ENCODE measurements at places on chromosomes 7 and 10. TPM values are rescaled to one million over a fixed set of nuclear protein-coding genes. Genes with fewer than 3 reads are reported as not detected.

GRCh38 chr10:95601116-95601719 is 40.0 kb upstream of the SORBS1 start:
- peak; percentile 84 for DNase-seq

CPED1 gene
- total RNA-seq = 51.0 TPM

- DNase-seq = no peak
Measured at GRCh38 chr7:29319719-29320521, 125.3 kb downstream of the CHN2 start.

GRCh38 chr7:106045586-106045985 is 66.5 kb downstream of the SYPL1 start:
- no peak for DNase-seq

- no peak for DNase-seq
Measured at GRCh38 chr7:110051372-110051771, 1039.6 kb upstream of the LRRN3 start.

- DNase-seq = no peak
Measured at GRCh38 chr10:22679608-22680007, 34.8 kb downstream of the PIP4K2A start.

DNA sequence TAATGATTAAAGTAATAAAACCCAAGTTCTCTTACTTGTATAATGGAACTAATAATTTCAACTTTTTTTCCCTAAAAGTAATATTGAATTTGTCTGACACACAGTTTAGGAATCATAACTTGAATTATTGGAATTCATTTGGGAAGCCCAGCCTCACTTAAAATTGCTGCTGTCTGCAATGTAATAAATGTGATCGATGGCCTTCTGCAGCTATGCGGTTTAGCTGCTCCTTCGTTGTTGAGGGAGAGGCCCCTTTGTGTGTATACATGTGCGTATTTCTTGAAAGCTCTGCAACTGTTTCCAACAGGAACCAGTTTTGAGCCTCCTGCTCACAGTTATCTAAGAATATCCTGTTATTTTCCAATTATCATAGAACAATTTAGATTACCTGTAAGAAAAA is 152.5 kb downstream of the AKR1D1 start:
- DNase-seq = no peak

PPP1R3C gene
- total RNA-seq = 55.2 TPM

EFCAB10 gene
- total RNA-seq = 2.6 TPM

THSD7A gene
- 36.4 TPM for total RNA-seq

MYL10 gene
- not detected for total RNA-seq

FKBP6 gene
- not detected for total RNA-seq

GRCh38 chr7:11192506-11192905 is 218.8 kb downstream of the PHF14 start:
- DNase-seq = no peak

DNA sequence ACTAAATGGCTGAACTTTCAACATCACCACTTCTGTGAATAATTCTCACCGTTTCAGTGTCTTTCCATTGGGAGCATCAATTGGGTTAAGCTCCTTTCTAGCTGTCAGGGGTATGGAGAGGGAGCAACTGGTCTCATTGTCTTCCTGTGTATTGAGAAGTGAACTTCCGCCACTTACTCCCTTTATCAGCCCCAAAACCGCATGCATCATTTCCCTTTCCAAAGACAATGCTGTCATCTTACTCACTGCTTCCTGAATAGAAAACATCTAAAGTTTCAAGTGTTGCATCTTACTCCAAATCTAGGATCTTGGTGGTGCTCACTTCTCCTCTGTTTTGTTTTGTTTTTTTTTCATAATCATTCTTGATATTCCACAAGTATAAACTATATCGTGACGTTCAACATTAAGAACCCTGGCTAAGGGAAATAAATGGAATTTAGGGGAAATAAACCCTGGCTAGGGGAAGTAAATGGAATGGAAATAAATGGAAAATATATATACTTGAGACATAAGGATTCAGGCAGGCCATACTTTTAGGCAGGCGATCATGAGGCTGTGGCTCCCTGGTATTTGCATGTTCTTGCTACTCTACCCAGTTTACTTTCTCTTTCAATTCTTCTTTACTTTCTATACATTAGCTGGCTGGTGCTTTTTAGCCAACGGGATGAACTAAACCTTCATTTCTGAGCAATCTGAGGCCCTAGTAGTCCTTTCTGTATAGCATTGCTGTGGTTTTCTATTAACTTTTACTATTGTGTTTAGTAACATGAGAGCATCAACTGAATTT is 371.9 kb downstream of the BMPER start:
- no peak for DNase-seq

DNA sequence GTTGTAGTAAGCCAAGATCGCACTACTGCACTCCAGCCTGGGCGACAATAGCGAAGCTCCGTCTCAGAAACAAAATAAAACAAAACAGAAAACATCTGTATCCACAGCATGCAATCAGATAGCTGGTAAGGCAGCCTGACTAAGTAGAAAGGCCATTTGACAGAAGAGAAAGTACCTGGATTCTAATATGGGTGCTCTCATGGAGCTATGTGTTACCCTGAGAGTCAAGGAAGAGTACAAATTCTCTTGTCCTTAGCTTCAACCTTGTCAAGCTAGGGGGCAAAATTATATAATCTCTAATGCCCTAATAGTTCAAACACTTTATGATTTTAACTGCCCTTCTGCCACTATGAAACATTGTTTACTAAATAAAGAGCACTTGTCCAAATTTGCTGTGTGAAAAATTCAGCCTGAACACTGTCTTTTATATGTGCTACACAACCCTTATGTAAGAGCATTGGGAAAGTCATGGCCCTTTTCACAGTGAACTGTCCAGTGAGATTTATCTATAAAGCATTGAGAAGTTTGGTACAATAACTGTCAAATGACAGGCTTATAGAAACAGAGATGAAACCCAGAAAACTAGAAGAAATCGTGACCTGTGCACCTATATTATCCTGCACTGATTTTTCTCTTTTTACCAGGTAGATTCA is 51.2 kb upstream of the PRKG1 start:
- DNase-seq = no peak

LRRD1 gene
- 0.97 TPM for total RNA-seq

DNA sequence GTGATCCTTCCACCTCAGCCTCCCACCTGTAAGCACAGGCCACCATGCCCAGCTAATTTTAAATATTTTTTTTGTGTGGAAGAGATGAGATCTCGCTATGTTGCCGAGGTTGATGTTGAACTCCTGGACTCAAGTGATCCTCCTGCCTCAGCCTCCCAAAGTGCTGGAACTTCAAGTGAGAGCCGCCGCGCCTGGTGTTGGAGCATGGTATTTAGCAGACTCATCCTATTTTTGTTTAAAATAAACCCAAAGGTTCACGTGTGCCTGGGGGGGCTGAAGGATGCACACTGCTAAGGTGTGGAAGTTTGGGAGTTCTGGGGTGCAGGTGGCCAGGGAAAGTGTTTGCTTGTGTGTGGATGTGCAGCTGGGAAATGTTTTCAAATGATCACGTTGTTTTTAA is 18.1 kb downstream of the PDGFA start:
- no peak for DNase-seq

DNA sequence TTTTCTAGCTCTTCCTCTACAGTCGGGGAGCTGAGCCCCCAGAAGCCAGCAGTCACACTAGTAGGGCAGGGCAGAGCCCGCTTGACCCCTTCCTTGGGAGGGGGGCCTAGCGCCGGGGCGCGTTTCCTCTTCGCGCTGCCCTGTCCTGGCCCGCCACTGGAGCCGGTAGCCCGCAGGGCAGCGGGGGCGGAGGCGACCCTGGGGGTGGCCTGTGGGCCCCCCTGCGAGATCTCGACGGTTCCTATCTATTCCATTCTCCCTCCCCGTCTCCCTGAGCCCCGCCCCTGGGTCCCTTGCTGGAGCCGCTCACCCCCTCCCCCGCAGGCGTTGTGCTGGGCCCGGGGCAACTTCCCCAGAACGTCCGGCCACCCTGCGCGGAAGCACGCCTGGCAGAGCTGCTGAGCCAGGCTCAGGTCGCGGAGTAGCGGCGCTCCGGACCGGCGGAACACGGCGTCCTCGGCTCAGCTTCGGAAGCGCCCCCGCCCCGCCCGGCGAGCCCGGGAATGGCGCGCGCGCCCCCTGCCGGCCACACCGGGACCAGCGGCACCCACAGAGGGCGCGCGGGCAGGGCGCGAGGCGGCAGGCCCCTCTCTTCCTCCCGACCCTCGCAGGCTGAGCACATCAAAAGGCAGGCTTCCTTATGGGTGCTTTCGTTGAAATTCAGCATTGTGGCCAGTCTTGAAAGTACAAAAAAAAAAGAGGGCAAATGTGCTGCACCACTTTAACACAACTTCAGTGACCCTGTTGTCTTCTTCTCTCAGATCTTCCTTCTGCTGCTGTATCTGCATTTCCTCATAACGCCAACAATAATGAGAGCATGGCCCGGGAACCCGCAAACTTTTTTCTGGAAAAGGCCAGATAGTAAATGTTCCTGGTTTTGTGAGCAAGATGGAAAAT is 327.6 kb downstream of the TNS3 start:
- peak; percentile 84 for DNase-seq

HACD1 gene
- 48.9 TPM for total RNA-seq
